ENCODE measurements at places on chromosomes 2 and 18. TPM values are rescaled to one million over a fixed set of nuclear protein-coding genes. Genes with fewer than 3 reads are reported as not detected.

GRCh38 chr2:70896765-70897202, 38.9 kb upstream of the ATP6V1B1 start:
- DNase-seq: no peak

DNA sequence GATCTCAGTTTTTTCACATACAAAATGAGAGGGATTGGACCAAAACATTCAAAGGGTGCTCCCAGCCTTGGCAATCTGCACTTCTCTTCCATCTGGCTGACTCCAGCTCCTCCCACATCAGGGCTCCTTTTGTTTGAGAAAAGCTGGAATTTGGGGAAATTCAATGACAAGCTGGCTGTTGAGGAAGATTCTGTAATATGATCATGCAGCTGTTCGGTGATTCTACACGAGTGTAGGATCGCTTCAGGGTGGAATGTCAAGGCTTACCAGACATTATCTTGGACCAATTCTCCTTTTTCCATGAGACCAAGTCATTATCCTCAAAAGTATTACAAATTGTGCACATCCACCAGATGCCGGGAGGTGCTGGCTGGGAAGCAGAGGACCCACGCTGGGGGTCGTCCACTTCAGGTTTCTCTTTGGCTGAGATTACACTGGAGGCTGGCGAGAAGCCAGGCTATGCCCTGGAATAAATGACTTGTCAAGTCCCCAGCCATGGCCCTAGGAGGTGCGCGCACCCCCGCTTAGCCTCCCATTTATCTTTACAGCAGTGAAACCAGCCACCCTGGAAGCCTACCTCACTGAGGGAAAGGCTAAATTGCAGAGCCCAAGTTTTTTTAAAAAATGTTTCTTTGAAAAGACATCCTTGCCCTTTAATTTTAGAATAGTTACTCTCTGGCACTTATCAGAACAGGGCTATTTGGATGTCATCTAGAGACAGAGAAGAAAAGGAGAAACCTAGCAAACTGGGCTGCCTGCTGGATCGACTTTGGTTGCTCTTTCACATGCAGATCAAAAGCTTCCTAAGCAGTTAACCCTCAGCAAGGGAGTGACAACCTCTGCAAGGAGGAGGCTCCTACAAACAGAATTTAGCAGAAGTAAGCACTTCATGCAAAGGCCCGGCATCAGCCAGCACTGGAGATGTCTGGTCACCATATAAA, 42.5 kb upstream of the LCLAT1 start:
- DNase-seq: no peak

GRCh38 chr2:202072737-202073401, at the start of gene KIAA2012:
TSS of gene KIAA2012 (plus strand) at chr2:202073255. CDS start at chr2:202073628, 373 bp downstream.
- no peak for DNase-seq

SP5 gene
- 2.5 TPM for total RNA-seq

DNA sequence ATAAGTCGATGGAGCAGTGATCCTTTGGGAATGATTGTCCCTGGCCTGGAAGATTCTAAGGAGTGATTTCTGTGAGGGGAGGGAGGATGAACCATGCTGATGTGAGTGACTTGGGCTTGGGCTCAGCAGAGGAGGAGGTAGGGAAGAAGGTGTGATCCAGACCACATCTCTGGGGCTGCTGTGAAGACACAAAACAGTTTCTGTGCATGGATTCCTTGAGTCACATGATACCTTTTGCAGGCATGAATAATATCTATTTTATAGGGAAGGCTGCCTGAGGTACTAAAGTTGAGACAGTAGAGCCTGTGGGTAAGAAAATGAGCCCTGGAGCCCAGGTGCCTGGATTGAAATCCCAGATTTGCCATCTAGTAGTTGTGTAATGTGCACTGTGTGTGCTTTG, 29.8 kb downstream of the SLC1A4 start:
- no peak for DNase-seq

TUBA4A gene
- 45.4 TPM for total RNA-seq

GRCh38 chr2:239028253-239028619, 180.4 kb downstream of the TWIST2 start:
- DNase-seq: peak; percentile 53

GRCh38 chr2:25494616-25495015, 152.9 kb upstream of the DNMT3A start:
- DNase-seq: no peak

DNA sequence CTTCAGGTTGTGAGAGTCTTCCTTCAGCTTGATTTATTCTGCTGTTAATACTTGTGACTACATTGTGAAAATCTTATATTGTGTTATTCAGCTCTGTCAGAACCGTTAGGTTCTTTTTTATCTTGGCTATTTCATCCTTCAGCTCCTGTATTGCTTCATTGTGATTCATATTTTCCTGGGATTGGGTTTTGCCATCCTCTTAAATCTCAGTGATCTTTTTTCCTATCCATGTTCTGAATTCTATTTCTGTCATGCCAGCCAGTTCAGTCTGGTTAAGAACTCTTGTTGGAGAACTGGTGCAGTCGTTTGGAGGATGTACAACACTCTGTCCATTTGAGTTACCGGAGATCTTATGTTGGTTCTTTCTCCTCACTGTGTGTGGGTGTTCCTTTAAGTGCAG, 19.1 kb downstream of the MSTN start:
- no peak for DNase-seq

DNA sequence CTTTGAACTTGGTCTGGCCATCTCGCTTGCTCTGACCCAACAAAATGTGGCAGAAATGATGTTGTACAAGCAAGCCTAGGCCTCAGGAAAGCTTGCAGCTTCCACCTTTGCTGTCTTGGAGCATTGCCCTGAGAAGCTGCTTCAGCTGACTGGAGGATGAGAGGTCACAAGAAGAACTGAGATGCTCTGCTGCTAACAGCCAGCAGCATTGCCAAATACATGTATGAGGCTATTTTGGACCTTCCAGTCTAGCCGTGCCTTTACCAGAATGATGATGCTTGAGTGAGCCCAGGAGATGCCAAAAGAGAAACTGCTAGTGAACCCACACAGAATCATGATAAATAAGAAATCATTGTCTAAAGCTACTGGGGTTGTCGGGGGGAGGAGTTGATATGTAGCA, 13.2 kb upstream of the ITGAV start:
- no peak for DNase-seq

DNA sequence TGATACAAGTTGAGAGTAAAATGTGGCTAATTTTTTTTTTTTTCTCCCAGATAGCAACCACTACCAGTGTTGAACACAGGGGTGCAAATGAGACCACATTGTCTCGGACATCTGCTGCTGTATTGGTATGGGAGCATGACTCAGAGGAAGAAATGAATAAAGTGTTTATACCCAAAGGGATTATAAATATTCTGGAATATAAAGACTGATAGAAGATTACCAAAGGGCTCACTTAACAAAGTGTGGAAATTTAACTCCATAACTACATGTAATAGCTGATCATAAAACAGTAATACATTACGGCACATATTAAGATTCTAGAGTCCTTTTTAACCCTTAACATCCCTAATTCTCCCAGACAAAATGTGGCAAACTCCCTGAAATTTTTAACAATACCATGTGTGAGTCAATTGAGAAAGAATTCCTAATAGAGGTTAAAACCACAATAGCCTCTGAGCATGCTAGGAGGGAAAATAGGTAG, 1023.0 kb upstream of the ACVR2A start:
- no peak for DNase-seq
